ENCODE measurements at places on chromosomes 1 and 21. TPM values are rescaled to one million over a fixed set of nuclear protein-coding genes. Genes with fewer than 3 reads are reported as not detected.

GRCh38 chr1:51829058-51829457 is 49.5 kb downstream of the NRDC start:
- no peaks in the 10 kb centered on the region for H3K4me1 ChIP-seq
- H3K27me3 ChIP-seq, result no peaks in the 10 kb centered on the region
- peaks cover 37% of the 10 kb centered on the region for H3K36me3 ChIP-seq
- H3K4me3 ChIP-seq, result no peak overlapping the region

- H3K27ac ChIP-seq, result no peak overlapping the region
- no peaks in the 10 kb centered on the region for H3K27me3 ChIP-seq
- no peaks in the 10 kb centered on the region for H3K36me3 ChIP-seq
- no peak overlapping the region for H3K4me3 ChIP-seq
- no peak for DNase-seq
These were observed 36.3 kb upstream of the SUCO start for GRCh38 chr1:172496678-172497077.

DNA sequence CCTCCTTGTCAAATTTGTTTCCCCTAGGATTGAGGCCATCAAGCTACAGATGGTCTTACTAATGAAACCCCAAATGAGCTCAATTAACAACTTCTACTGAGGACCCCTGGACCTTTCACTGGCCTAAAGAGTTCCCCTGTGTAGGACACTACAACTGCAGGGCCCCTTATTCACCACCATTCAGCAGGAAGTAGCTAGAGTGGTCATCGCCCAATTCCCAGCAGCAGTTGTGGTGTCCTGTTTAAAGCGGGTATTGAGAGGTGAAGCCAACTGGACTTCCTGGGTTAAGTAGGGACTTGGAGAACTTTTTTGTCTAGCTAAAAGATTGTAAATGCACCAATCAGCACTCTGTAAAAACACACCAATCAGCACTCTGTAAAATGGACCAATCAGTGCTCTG is 1466.9 kb downstream of the KCNT2 start:
- no peaks in the 10 kb centered on the region for H3K27me3 ChIP-seq
- no peak overlapping the region for H3K27ac ChIP-seq
- DNase-seq, result no peak
- no peaks in the 10 kb centered on the region for H3K36me3 ChIP-seq

- no peaks in the 10 kb centered on the region for H3K27me3 ChIP-seq
- no peak overlapping the region for H3K4me3 ChIP-seq
- no peaks in the 10 kb centered on the region for H3K36me3 ChIP-seq
- H3K4me1 ChIP-seq, result peaks cover 62% of the 10 kb centered on the region
- DNase-seq, result no peak
These were observed 7.6 kb upstream of the S100A11 start for GRCh38 chr1:152044386-152044785.

The ZBTB37 gene
- total RNA-seq, result 8.3 TPM

The ZNF281 gene
- 18.8 TPM for total RNA-seq

The DYRK1A gene
- 35.5 TPM for total RNA-seq

GRCh38 chr1:218435528-218435927 is 90.4 kb downstream of the TGFB2 start:
- DNase-seq, result no peak
- no peak overlapping the region for H3K27ac ChIP-seq
- no peaks in the 10 kb centered on the region for H3K4me1 ChIP-seq
- H3K27me3 ChIP-seq, result no peaks in the 10 kb centered on the region

The CD34 gene
- not detected for total RNA-seq
